ENCODE measurements at places on chromosomes 5 and 9. TPM values are rescaled to one million over a fixed set of nuclear protein-coding genes. Genes with fewer than 3 reads are reported as not detected.

CCDC127 gene
- 8.9 TPM for total RNA-seq

PTPRD gene
- 229 TPM for total RNA-seq

SLC1A1 gene
- total RNA-seq: 22.3 TPM

ZNF462 gene
- 61.7 TPM for total RNA-seq

THBS4 gene
- 20.3 TPM for total RNA-seq

PGM5 gene
- total RNA-seq: 55.9 TPM

PFDN1 gene
- total RNA-seq: 57.0 TPM

C6 gene
- 1.2 TPM for total RNA-seq

KCNV2 gene
- not detected for total RNA-seq

ARSI gene
- 5.4 TPM for total RNA-seq

MYMK gene
- total RNA-seq: not detected

NIPAL4 gene
- total RNA-seq: 1.1 TPM

SSBP2 gene
- 90.4 TPM for total RNA-seq

HAPLN1 gene
- total RNA-seq: 5.0 TPM

C9orf43 gene
- 0.69 TPM for total RNA-seq

ANXA2R gene
- total RNA-seq: 1.3 TPM

EIF4E1B gene
- total RNA-seq: 0.44 TPM

HSPB3 gene
- total RNA-seq: 1.4 TPM
